ENCODE measurements at places on chromosomes 7 and 10.

DNA sequence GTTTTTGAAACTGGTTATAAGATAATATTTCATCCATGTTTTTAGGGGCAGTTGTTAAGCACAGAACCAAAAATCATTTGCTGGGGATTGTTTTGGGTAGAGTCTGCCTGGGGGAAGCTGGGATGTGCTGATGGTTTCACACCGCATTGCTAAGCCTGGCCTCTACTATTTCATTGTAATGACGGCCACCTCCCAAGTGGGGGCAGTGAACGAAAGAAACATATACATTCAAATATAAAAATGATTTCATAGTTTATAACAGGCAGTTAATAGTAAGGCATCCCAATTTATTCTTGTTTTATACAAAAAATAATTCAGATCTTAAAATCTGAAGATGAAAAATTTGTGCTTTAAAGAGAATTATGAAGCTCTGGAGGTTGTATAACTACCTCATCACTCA lies 750.8 kb downstream of the REEP3 start:
- peak; percentile 2 for DNase-seq

GRCh38 chr7:139845443-139845805 lies 16.4 kb downstream of the TBXAS1 start:
- DNase-seq = no peak

GRCh38 chr10:77539147-77539935 lies 98.3 kb downstream of the KCNMA1 start:
- no peak for DNase-seq

DNA sequence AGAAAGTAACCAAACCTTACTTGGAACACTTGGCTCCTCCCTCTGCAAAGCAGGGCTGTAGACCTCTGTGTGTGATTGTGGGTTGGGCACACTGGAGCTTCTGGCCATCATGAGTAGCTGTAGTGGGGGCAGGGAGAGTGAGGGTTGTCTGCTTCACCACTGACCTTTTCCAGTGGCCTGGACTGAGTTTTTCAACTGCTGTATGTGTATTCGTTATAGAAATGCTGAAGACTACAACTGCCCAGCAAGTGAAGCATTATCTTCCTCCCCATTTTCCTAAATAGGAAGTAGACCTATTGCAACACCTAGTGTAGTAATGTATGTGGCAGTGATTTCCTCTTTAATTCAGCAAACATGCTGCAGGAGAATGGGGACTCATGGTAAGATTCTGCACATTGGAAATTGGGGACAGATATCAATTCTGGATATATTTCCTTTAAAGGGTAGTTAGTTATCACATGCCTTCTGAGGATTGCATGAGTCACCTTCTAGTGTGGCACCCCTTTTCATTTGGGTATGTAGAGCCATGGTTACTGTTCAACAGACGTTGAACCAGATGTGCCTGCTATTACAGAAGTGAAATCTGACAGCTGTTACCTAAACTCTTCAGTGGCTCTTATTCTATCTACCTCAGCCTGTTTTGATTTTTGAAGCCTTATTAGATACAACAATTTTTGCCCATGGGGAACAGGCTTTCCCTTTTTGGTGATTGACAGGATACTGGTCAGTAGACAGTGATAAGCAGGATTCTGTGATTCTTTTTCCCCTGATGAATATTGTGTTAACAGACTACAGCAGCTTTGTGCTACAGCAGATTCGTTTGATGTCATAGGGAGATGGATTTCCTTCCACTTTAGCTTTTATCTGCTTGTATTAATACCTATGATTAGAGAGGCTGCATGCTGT lies 130.9 kb downstream of the SND1 start:
- no peak for DNase-seq

DNA sequence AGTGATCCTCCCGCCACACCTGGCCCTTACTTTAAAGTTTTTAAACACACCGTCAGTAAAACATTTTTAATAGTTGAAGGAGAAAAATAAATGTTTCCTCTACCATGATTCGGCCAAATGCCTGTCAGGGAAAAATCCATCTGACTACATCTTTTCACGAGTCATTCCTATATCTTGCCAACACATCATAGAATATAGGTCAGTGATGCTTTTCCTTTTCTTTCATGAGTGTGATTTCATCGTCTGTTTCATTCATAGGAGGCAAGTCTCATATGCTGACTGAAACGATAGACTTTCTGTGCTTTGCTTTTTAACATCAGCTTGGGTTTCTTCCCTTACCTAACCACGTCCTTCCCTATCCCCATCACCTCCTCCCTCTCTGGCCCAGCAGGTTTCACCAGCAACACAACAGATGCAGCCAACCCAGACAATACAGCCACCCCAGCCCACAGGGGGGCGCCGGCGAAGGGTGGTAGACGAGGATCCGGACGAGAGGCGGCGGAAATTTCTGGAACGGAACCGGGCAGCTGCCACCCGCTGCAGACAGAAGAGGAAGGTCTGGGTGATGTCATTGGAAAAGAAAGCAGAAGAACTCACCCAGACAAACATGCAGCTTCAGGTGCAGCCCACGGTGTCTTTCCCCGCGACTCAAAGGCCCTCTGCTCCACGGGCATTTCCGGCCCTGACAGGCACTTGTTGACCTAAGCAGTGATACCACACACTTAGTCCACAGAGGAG lies 149.2 kb downstream of the TRIL start:
- DNase-seq = peak; percentile 74

- DNase-seq = peak; percentile 54
These were observed 4.2 kb downstream of the AHR start for GRCh38 chr7:17302575-17303142.

DNA sequence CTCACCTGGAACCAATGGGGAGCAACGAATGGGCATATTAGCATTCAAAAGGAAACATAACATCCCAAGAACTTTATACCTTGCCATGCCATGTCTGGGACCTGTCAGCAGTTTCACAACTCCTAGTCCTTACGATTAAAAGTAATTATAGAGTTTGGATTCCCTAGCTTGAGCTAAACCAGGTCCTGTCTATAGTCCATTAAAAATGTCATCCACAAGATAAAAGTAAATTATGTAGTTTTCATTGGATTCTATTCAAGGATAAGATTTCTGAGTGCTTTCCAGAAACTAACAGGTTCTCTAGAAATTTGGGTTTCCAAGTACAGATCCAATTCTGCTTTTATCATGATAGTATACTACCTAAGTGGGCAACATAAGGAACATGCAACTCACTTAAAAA lies 163.6 kb upstream of the PTN start:
- DNase-seq = no peak

- no peak for DNase-seq
These were observed 155.8 kb upstream of the HABP2 start for GRCh38 chr10:113397047-113397446.

- peak; percentile 32 for DNase-seq
These were observed 50.5 kb downstream of the TPST1 start for GRCh38 chr7:66255534-66256100.

- peak; percentile 25 for DNase-seq
These were observed 32.3 kb upstream of the BHLHA15 start for GRCh38 chr7:98178762-98179490.

DNA sequence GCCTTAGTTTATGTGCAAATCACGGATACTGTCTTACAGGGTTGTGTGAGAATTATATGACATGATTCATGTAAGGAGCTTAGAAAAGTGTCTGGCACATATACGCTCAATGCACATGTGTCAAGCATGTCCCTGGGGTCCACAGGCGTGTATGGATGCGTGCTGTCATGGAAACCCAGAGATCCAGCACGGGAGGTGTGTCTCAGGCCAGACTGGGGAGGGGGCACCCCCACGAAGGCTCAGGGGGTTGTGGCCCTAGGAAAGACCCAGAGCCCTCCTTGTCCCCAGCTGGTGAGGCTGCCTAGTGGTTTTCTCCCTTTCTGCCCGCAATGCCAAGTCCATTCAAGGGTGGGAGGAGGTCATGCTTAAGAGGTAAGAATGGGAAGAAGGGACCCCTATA lies 9.1 kb downstream of the BTBD16 start:
- DNase-seq = no peak

GRCh38 chr10:110311357-110311949 lies 6.7 kb upstream of the SMNDC1 start:
- peak; percentile 68 for DNase-seq

- no peak for DNase-seq
These were observed 2.9 kb downstream of the PPP1R3C start for GRCh38 chr10:91629715-91630549.

DNA sequence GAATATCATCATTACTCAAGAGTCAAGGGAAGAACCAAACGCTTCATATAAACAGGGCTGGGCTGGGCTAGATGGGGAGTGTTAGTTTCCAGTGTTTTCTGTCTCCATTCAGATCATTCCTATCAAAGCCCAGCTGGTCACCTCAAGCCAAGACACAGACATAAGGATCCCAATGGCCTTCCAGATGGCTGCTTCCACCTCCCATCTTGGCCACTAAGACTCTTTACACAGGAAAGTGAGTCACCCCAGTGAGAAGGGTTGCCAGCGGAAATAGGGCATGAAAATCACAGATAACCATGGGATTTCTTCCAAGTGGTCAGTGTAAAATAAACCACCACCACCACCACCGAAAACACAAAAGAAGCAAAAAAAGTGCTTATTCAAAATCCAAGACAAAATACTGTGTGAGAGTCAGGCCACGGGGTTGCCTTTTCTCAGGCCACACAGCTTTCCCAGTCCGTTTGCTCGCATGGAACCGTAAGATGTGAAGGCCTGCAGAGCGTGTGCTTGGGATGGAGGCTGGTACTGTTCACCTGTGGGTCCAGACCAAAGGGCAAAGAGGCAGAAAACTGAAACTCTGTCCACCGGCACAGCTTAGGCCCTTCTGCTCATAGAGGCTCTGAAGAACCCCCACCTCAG lies 5.6 kb downstream of the PRSS2 start:
- peak; percentile 38 for DNase-seq

GRCh38 chr7:145698526-145699262 lies 417.9 kb upstream of the CNTNAP2 start:
- peak; percentile 21 for DNase-seq

DNA sequence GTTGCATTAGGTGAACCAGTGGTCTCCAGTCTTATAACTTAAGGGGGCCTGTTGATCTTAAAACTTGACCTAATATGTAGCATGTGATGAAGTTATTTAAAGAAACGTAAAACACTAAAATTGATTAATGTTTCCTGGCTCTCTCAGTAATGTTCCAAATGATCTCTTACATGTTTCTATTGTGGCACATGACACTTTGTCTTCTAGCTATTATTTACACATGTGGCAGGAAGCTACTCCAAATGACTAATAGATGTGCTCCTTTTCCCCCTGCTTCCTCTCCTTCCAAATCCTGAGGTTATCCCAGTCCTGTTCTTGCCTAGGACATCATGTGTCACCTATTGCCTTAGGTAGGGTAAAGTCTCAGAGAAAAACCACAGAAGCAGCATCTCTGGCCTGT lies 89.4 kb downstream of the FAS start:
- peak; percentile 41 for DNase-seq

DNA sequence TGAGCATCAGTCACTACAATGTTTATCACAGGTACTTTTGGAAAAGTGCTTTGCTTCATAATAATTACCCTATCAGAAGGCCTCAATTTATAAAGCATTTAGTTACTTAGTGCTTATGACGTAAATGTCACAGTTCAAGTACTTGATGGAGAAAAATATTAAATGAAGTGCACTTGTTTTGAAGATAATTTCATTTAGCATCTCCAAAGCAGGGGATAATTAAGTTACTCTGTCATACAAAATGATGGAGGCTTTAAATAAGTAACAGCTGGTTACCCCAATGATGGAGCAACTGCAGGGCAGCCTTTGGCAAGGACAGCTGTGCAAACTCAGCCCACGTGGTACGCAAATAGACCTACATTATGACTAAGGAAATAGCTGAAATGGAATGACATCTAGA lies 768.8 kb downstream of the GRM8 start:
- no peak for DNase-seq

GRCh38 chr10:78025685-78026364 lies 3.5 kb downstream of the POLR3A start:
- peak; percentile 79 for DNase-seq

DNA sequence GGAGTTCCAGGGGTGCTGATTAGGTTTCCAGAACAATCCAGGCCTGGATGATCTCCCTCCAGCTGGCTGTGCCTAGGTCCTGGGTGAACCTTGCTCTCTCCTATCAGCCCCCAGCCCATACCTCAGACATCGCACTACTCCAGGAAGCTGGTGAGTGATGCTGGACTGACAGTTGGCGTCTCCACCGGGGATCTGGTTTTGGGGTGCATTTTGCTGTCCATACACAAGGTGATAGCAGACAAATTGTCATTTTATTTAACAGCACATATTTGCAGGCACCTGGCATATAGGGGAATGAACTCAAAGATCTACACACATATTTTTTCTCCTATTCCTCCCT lies 601.2 kb downstream of the LRMDA start:
- DNase-seq = no peak

DNA sequence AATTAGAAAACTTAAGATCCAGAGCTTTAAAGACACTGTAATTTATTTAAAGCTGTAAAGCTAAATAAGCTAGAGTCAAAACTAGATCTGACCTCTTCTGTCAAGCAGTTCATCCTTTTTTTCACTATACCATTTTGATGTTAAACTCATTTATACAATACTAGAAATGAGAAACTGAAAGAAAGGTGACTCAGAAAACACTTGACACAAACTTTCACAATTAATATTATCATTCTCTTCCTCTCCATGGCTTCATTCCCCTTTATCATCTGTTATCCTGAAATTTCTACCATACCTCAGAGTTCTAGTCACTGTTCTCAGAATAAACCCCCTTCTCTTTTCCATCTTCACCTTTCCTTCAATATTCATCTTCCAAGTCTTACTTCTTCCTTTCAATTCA lies 1.3 kb downstream of the FIGNL1 start:
- DNase-seq = no peak

DNA sequence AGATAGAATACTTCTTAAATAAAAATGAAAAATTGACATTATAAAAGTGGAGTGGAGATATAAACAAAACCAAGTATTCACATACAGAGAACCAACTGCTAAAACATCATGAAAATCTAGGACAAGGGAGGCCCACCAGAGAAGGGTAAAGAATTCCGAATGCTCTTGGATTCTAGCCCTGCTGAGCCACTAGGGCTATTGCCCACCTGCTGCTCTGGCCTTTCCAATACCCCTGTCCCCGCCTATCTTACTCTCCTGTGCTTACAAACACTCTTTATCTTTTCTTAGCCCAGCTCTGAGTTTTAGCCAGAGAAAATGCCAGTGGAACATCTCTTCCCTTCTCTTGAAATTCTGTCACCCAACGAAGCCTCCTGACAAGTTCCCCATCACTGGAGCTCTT lies 100.3 kb downstream of the MACC1 start:
- DNase-seq = no peak

GRCh38 chr10:34444223-34445183 lies 370.6 kb downstream of the PARD3 start:
- DNase-seq = no peak

Data from fibroblast of skin of back (primary cell).